ENCODE measurements at places on chromosomes 1 and 21.

DNA sequence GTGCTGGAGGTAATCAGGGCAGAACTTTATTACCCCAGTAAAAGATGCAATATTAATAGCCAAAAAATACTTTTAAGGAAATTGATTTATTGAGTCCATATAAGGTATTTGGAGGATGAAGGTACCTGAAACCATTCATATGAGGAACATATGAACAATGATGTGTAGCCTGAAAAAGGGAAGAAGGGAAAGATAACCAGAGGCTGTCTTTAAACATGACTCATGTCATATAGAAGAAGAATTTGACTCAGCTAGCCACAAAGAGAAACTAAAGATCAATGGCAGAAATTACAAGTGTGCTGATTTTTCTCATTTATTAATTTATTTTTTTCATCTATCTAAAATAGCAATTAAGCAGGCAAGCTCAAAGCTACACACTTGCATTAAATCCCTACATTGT, 136.2 kb upstream of the DUSP10 start:
- no peak for DNase-seq

- no peak for DNase-seq
Measured at GRCh38 chr1:92601044-92601443, 114.3 kb upstream of the GFI1 start.

DNA sequence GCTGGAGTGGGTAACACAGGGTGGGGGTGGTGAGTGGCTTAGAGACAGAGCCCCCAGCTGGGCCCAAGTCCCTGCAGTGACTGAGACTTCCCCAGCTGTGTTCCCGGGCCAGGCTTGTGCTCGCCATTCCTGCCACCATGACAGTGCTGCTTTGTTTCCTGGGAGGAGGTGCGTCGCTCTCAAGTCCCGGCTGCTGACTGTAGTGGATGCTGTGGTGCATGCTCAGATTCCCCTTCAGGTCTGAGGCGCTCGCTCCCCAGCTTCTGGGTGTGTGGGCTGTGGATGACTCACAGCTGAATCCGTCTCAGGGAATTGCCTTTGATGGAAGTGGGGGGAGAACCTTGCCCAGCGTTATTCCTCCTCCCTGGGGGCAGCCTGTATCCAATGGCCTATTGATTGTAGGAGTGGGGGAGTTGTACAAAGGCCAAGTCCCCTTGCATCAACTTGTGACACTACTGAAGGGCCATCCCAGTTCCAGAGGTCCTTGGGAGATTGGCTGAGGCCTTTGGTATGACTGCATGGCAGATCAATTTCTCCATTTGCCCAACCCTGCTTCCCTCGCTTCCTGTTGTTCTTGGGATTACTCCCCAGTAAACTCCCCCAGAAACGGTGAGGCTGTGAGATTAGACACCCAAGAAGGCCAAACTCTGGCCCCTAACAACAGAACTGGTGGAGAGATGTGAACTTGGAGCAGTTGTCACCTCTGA, 17.8 kb upstream of the POU3F1 start:
- peak; percentile 67 for DNase-seq

DNA sequence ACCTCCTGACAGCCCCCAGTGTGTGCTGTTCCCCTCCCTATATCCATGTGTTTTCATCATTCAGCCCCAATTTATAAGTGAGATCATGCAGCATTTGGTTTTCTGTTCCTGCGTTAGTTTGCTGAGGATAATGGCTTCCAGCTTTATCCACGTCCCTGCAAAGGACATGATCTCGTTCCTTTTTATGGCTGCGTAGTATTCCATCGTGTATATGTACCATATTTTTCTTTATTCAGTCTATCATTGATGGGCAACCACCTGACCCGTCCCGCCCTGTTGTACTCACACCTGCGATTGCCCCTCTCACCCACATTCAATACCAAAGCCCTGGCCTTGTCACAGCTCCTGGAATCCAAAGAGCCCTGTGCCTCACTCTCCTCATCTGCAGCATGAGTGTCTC, 6.2 kb upstream of the ZNF670 start:
- no peak for DNase-seq

Measured in ACHN (cell line).